ENCODE measurements at places on chromosomes 4 and X.

- no peak for DNase-seq
These were observed 9.3 kb downstream of the ZXDA start for GRCh38 chrX:57900975-57901374.

DNA sequence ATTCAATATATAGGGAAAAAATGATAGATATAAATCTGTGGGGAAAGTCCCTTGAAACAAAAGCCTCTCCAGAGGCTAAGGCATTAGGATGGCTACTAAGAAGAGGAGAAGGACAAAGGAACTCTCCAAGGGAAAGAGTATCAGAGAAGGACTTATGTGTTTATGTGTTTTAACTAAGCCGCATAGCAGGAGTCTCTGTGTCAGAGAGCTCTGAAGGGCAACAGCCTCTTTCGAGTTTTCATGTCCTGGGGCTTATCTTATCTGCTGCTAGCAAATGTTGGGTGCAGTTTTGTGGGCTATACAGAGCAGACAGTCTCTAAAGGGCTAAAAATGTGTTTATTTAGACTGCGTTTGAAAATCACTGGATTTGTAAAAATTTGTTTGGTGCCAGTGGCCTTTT, 1145.6 kb upstream of the DIAPH2 start:
- no peak for DNase-seq

DNA sequence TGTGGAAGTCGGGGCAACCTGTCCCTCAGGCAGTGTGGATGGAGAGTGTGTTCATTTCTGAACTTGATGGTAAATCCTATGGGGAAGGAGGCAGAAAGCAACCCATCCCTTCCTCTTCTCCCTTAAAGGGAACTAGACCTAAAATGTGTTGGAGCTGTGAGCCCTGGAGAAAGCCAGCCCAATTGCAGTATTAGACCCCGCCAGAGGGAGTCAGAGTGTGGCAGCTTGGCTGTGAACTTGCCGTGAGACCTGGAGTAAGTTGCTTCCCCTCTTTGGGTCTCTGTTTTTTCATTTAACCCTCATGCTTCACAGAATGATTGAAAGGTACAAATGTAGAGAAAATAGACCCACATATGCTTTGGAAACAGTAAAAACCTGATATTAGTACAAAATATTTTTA, 108.7 kb upstream of the PAK3 start:
- DNase-seq = no peak

DNA sequence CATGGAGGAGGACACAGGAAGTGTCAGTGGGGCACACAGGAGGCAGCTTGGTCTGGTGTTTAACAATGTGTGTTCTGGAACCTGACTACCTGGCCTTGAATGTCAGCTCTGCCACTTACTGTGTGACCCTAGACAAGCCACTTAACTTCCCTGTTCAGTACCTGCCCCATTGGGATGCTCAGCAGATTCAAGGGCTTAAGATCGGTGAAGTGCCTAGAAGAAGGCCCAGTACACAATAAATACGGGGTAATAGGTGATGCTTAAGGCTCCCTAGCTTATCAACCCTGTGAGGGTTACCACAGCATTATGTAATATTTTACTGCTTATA, 1.6 kb upstream of the CHIC2 start:
- DNase-seq = no peak

- no peak for DNase-seq
These were observed 342.5 kb upstream of the MAGEB2 start for GRCh38 chrX:29872831-29873230.

GRCh38 chr4:77197361-77197760, 40.4 kb downstream of the CCNG2 start:
- DNase-seq = no peak

GRCh38 chrX:78658845-78659744, at the start of gene RTL3:
RTL3 (minus strand) TSS chrX:78659328; CDS start chrX:78658420, 908 bp downstream.
- DNase-seq = no peak

GRCh38 chr4:187010052-187010451, 286.4 kb upstream of the FAT1 start:
- DNase-seq = no peak

- DNase-seq = no peak
These were observed 46.5 kb upstream of the RAB9B start for GRCh38 chrX:103878466-103879122.

GRCh38 chrX:86044216-86044615, 3.1 kb downstream of the CHM start:
- no peak for DNase-seq

DNA sequence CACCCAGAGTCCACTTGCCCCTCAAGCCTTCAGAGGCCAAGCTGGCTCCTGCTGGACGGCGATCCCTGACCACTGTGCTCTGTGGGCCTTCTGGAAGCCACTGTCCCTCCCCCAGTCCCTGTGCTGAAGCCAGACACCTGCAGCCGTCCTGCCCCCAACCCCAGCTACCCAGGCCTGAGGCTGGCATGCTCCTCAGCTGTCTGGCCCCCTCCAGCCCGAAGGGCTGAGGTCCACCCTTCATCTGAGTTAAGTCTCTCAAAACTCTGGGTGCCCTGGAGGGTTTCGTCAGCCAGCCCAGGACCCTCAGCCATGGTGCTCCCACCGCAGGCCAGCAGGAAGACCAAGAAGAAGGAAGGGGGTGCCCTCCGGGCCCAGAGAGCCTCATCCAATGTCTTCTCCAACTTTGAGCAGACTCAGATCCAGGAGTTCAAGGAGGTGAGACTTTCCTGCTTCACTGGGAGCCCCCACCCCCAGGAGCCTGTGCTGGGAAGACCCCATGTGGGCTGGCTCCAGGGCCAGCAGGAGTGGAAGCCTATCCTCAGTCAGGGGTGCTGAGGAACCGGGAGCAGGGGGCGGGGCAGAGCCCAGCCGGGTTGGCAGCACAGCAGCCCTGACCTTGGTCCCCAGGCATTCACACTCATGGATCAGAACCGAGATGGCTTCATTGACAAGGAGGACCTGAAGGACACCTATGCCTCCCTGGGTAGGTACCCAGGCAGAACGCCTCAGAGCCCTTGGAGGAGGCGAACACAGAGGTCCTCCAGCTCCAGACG, 4.2 kb downstream of the MYL5 start:
- DNase-seq = no peak

DNA sequence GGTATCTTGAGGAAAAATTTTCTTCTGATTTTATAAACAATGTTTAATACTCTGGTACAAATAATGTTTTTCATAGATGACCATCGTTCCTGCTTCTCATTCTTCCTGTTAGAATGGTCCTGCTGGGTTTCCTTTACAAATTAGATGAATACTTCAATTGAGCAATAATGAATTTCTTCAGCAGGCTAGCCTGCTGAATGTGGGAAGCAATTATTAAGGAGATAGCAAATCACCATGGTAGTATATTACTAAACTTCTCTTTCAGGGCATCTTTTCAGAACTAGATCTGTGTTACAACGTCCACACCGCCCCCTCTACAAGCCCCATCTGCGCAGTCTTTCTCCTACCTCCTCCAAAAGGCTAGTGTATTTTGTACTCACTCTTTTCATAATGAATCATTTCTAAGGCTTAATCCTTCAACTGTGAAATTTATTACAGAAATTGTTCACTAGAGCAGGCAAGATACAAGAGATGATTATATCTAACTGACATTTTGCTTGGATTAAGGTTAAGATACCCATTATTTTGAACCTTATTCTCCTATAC, 38.4 kb downstream of the GPRIN3 start:
- DNase-seq = no peak

DNA sequence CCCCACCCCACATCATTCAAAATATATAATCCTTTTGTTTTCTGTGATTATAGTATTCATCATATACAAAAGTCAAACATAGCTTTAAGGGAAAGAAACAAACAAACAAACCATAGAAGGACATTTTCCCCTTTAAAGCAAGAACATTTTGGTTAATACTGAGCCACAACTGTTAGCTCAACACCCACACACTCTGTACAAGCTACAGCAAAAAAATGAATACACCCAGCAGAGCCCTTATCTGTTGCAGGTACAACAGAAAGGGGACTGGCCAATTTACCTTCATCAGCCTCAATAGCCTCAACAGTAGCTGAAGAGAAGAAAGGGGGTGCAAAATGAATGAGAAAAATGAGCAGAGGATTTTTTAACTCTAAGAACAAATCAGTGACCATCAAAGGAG, 318.4 kb downstream of the PPP3CA start:
- no peak for DNase-seq

DNA sequence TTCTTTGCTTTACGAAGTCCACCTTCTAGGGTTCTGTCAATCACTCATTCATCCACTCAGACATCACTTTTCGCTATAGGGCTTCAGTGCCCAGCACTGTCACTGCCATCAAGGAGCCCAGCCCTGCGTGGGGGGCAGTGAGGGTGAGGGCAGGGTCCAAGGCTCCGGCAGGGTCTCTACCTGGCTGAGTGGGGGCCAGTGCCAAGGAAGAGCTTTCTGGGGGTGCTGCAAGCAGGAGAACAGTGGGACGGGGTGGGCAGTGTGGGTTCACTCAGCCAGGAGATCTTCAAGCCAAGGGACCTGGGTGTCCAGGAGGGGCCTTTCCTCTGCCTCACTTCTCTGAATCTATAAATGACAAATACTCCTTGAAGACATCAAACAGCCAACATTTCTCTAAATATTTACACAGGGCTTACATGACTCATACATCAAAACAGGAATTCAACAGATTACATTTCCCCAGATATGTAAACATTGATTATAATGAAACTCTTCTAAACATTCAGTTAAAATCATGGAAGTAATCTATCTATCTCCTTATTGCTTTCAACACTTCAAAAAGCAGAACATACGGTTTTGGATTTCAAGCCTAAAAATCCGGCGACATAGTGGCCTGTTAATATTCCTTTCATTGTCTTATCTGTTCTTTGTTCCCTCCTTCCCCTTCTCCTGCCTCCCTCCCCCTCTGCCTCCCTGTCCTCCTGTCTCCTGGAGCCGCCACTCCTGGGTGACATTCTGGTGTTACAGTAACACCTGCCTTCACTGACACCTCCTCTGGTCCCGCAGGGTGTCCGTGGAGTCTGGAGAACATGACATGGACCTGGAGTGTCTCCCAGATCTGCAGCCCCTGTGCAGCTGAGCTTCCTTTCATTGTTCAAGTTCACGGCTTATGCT, 94.4 kb upstream of the ADRA2C start:
- no peak for DNase-seq

DNA sequence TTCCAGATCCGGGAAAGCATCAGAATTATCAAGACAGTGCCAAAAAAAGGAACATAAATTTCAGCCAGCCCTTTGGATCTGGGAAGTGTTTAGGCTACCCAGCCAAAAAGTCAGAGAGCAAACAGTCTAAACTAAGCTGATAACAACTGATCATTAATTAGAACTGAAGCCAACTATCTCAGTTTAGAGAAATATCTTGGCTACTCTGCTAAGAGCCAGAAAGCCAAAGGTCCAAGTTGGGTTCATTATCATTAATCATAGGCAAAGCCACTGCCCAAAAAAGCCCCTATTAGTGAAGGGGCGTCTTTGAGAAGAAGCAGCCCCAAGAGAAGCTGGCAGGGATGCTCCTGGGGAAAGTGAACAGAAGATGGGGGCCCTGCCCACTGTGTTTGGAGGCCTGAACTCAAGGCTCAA, 37.0 kb upstream of the SHISA3 start:
- no peak for DNase-seq

DNA sequence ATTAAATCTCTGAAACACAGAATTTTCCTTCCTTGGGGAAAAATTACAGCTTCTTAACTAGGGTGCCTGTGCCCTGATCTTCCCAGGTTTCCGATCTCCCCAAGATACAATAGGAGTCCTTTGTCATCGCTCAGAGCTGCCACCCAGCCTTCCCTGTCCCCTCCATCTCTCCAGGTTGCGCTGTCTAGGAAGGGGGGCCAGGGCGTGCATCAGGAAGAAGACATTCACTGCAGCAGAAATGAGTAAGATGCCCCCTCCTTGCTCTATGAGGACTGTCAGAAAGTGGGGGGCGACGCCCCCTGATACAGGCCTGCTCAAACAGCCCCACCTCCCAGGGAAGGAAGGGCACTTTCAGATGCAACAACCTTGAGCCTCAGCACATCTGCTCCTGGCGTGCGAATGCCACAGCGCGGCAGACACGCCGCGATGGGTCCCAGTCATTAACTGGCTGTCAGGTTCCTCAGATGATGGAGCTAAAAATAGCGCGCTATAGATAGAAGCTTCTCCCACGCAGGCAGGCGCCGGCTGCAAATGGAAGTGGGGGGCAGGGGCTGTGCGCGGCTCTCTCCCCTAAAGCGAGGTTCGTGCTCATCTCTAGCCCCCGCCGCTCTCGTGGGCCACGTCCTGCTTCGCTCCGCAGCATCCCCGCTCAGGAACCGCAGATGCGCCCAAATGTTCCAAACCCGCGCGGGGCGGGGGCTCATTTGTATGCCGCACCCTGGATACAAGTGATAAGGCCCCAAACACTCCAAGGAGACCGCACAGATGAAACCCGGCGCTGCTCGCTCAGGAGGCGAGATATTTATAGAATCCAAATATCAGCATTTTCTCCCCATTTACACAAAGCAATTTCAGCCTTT, 57.6 kb upstream of the LGI2 start:
- no peak for DNase-seq

GRCh38 chr4:150176547-150176946, 98.3 kb downstream of the DCLK2 start:
- DNase-seq = no peak

DNA sequence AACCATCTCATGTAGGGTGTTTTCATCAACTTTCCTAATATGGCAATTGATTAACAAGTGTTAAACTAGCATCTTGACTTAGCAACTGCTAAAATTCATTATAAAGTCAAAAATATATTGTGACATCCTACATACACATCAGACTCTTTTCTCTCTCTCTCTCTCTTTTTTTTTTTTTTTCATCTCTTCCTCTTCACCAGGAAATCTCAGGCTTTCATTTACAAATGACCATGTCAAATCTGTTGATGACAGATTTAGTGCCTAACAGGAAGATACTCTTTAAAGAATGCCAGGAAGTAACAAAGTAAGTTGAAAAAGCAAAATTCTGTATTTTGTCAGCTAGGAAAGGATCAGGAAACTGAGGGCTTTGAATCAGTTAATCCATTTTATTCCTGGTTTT, 365.5 kb downstream of the PCDH7 start:
- DNase-seq = no peak

GRCh38 chr4:3766785-3767569, 792 bp downstream of the ADRA2C start:
- DNase-seq = no peak

DNA sequence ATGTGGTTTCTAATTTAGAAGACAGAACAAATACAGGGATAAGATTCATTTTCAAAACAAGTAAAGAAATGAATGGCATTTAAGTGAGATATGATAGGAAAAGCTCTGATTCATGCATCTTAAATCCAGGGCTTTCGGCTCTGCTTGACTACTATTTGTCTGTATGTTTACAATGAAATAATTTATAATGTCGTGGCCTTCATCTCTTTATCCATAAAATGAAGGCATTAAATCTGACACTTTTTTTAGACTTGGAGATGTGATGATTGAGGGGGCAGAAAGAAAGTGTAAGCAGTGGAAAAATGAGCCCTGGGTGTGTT, 115.7 kb upstream of the KIT start:
- no peak for DNase-seq

DNA sequence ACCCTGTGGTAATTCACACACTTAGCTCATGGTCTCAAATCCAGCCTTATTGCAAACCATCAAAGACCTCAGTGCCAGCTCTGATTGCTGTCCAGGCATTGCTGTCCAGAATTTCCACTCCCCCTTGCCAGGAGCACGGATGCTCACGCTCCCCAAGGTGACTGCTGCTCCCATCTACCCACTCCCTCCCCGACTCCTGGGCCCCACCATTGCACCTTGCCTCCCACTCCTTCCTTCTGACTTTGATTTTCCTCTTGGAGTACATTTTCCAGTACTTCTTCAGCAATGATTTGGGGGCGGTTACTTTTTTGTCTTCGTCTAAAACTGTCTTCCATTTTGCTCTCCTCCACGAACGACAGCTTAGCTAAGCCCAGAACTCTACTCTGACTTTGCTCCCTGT, 11.5 kb downstream of the ZFYVE28 start:
- DNase-seq = no peak
